ENCODE measurements at places on chromosomes 7 and 10. TPM values are rescaled to one million over a fixed set of nuclear protein-coding genes. Genes with fewer than 3 reads are reported as not detected.

GRCh38 chr10:132385721-132386418 is 11.1 kb upstream of the PWWP2B start:
- DNase-seq = no peak

DNA sequence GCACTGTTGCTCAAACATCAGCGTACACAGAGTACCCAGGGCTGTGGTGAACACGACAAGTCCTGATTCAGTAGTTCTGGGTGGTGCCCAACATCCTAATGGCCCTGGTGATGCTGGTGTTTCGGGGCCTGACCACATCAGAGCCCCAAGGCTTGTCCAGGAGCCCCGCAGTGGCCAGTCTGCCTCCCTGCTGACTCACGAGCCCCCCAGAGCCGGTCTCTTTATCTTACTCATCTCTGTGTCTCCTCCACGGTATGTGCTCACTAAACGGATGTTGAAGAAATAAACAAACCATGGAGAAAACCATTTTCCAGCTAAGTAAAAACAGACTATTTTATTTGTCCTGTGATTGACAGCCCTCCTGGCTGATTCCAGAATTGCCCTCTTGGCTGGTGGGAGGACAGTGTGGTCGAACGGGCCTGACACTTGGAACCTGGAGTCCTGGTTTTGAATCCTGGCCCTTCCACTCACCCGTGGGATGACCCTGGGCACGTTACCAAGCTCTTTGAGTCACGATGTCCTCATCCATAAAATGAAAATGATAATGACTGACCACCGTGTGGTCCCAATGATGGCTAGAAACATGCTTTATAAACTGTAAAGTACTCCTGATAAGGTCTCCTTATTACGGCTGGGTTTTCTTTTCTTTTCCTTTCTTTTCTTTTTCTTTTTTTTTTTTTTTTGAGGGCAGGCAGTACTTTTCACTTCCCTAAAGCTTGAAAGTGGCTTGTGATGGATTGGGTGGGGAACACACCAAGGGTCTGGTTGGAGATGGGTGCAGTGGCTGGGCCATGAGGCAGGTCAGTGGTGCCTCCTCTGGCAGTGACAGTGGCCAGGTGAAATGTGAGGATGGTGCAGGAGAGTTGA is 5.7 kb downstream of the HIP1 start:
- DNase-seq = no peak

TDRD1 gene
- total RNA-seq = under 0.01 TPM

CAMK1D gene
- total RNA-seq = 18.9 TPM
